Naive thymus-derived CD4-positive, alpha-beta T cell (primary cell): ENCODE measurements at places on chromosomes 6 and 20. TPM values are rescaled to one million over a fixed set of nuclear protein-coding genes. Genes with fewer than 3 reads are reported as not detected.
A peak's percentile ranks its signal among the peaks of the same experiment; 100 is the strongest.

The ZSCAN31 gene
- total RNA-seq, result 0.93 TPM

The CSNK2A1 gene
- total RNA-seq, result 90.9 TPM

The SNX14 gene
- 66.9 TPM for total RNA-seq

The PTCRA gene
- total RNA-seq, result not detected

The POLH gene
- 21.1 TPM for total RNA-seq

The RCAN2 gene
- total RNA-seq, result not detected

The PCK1 gene
- not detected for total RNA-seq

The MYMX gene
- not detected for total RNA-seq

DNA sequence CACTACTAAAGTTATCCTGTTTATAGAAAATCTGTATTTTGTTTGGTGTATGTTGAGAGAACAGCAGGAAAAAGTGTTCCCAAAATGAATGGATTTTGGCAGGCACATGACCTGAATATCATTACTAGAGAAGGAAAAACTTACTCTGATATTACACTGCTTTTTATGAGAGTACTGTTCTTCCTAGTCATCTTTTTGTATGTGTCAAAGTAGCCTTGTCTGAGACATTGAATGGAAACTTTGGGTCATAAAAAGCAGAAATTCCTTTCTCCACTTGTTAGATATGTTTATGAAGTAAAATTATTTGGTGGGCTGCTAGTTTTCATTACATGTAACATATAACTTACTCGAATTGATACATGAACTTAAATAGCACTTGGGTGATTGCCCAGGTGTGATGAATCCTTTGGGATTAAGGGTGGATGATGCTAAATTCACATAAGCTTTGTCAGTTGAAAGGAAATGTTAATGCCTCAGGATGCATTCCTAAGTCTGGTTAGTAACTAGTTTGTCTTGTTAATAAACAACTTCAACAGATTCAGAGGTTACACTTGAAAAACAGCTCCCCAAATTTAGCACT lies 206.7 kb downstream of the CENPW start:
- DNase-seq, result no peak

DNA sequence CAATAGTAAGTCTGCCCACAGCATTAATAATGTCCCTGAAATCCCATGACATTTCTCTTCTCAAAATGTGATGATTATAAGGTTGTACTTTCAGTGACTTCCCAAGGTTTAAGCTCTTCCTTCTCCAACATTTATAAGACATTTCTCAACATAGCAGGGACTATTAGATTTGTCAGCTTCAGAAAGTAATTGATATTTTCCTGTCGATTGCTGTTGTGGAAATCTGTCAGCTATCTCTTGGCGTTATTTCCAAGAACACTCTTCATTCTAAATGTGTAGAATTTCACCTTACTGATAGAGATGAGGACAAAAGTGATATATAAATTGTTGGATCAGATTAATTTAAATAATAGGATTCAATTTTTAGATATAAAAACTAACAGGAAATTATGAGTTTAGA lies 149.7 kb upstream of the IMPG1 start:
- no peak for DNase-seq

- no peak for DNase-seq
These were observed 49.8 kb upstream of the VGLL2 start for GRCh38 chr6:117215353-117216090.

GRCh38 chr20:14009208-14009607 lies 13.9 kb downstream of the MACROD2 start:
- no peak for DNase-seq

- no peak for DNase-seq
These were observed 172.6 kb upstream of the KCNG1 start for GRCh38 chr20:51195419-51195901.

GRCh38 chr6:72819609-72820008 lies 197.7 kb downstream of the KCNQ5 start:
- no peak for DNase-seq

DNA sequence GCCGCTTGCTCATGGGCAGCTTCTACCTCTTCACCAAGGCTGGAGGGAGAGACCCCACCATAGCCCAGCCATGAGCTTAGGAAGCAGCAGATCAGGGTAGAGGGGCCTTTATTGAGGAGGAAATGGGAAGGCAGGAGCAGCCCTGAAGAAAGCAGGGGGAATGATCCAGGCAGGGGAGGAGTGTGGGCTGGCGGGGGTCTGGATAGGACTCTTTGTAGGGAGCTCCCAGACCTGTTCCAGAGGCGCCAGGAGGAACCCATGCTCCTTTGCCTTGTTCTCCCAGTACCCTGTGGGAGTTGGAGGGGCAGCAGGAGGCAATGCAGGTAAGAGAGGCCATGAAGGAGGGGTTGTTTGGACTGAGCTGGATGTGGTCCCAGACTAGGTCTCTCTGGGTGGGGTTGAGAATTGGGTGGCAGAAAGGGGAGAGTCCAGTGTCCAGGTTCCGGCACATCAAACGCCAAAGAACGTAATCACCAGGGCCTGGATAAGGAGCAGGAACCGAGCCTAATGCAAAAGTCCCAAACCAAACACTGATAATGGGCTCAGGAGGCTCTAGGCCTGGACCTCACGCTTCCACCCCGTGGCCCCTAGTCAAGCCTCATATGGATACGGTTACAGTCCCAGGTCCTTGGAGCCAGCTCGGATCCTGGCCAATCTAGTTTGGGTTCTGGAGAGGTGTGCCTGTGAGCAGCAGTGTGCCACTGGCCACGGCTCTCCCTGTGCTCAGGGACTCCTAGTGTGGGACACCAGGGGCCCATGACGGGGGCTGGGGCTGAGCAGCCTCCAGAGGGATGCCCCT lies 12.1 kb upstream of the PGC start:
- DNase-seq, result no peak

GRCh38 chr6:105898286-105898685 lies 187.8 kb upstream of the PRDM1 start:
- DNase-seq, result no peak

GRCh38 chr6:124670801-124671200 lies 291.4 kb upstream of the RNF217 start:
- no peak for DNase-seq

DNA sequence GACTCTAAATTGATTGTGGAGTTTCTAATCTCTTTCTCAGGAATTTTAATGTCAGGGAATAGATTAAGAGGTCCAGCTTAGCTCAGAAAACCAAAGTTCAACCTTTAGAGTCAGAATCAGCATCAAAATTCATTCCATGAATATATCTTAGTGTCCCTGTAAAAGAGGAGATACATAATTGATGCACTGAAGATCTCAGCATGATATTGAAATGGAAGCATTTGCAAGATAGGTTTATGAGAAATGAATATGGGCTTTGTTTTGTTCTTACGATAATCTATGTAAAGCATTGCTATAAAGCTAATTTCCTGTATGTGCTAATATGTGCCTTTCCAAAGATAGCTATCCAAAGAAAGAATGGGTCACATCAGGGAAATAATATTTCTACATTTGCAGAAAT lies 404.5 kb upstream of the HSF2 start:
- no peak for DNase-seq

- DNase-seq, result no peak
These were observed 26.5 kb downstream of the FAM229B start for GRCh38 chr6:112113918-112114317.

- no peak for DNase-seq
These were observed 8.6 kb downstream of the ADTRP start for GRCh38 chr6:11769811-11770545.

GRCh38 chr6:13466304-13467215 lies 20.8 kb downstream of the GFOD1 start:
- DNase-seq, result no peak

GRCh38 chr20:10551732-10552724 lies 116.9 kb downstream of the SLX4IP start:
- no peak for DNase-seq

- DNase-seq, result no peak
These were observed 25.6 kb downstream of the BLTP3A start for GRCh38 chr6:34817446-34817845.

- peak; percentile 21 for DNase-seq
These were observed 3.8 kb downstream of the DIDO1 start for GRCh38 chr20:62922451-62922921.

GRCh38 chr6:8658416-8658815 lies 223.1 kb upstream of the SLC35B3 start:
- DNase-seq, result no peak
